Activated CD4-positive, alpha-beta T cell treated with anti-CD3 and anti-CD28 coated beads, Interleukin-2, amount 10 ng/mL, durations not matched to agents 24 days and 14 days (primary cell): ENCODE measurements at places on chromosomes 2 and 18. TPM values are rescaled to one million over a fixed set of nuclear protein-coding genes. Genes with fewer than 3 reads are reported as not detected.

The OR6B2 gene
- total RNA-seq: not detected in 2 replicates

The NT5DC4 gene
- 0.24 TPM in 1 of 2 replicates, not detected in the other for total RNA-seq

The PAIP2B gene
- 0.63 and 0.64 TPM in 2 replicates for total RNA-seq

The PRSS56 gene
- not detected in 2 replicates for total RNA-seq

DNA sequence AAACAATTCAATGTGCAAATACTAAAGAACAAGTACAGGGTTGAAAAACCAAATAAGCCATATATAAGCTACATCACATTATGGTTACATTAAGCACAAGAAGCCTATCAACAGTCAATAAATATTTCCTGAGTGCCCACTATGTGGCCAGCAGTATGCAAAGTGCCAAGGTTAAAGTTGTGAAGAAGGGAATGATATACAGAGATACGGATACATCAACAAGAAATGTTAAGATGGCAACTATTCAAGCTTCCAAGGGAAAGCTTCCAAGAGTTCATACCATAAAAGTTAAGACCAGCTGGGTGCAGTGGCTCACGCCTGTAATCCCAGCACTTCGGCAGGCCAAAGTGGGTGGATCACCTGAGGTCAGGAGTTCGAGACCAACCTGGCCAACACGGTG lies 14.0 kb downstream of the DYM start:
- no peak overlapping the region for H3K4me3 ChIP-seq
- no peaks in the 10 kb centered on the region for H3K27me3 ChIP-seq
- H3K36me3 ChIP-seq: peaks cover 12% of the 10 kb centered on the region
- DNase-seq: no peak
- H3K4me1 ChIP-seq: peaks cover 16% of the 10 kb centered on the region

The EVX2 gene
- not detected in 2 replicates for total RNA-seq

- DNase-seq: no peak
- no peak overlapping the region for H3K27ac ChIP-seq
- peaks cover 2% of the 10 kb centered on the region for H3K4me1 ChIP-seq
- H3K36me3 ChIP-seq: peaks cover 11% of the 10 kb centered on the region
Observed at GRCh38 chr2:240123821-240124650, 12.1 kb downstream of the COPS9 start.
